ENCODE measurements at places on chromosomes 2 and 18.

- no peak for DNase-seq
Observed at GRCh38 chr2:42055573-42056514, 8.0 kb downstream of the PKDCC start.

- no peak for DNase-seq
Observed at GRCh38 chr18:23868136-23868785, 146.3 kb upstream of the TTC39C start.

DNA sequence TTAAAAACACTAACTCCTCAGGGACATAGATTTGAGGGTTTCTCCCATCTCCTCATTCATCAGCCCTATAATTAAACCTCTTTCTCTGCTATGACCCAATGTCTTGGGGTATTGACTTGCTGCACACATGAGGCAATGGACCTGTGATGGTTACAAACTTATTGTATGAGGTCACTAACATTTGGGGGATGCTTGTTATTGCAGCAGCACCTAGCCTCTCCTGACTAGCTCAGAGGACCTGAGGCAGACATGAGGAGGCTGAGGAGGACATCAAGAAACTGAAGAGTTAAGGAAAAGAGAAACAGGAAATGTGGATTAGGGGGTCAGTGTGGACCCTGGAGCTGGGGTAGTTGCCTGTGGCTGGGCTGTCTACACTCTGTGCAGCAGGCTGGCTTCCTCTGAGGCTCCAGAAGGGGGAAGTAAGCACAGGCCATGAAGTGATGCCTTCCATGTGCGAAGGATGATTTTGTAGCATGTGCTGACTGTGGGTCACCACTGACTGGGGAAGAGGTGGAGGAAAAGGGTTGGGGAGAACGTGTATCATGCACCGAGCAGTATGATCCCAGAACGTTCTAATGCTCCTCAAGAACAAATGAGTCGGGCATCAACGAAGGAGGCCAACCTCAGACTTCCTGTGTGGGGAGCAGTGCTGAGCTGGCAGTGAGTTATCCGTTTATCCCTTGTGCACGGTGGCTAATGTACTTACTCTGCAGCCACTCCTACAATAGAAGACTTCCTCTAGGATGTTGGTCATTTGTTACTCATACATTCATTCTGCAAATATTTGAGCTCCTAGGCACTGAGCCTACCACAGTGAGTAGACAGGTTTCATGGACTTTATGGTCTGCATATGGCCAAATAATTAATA is 42.1 kb upstream of the RFX8 start:
- DNase-seq, result no peak

- no peak for DNase-seq
Observed at GRCh38 chr2:40197121-40197520, 254.8 kb downstream of the SLC8A1 start.

DNA sequence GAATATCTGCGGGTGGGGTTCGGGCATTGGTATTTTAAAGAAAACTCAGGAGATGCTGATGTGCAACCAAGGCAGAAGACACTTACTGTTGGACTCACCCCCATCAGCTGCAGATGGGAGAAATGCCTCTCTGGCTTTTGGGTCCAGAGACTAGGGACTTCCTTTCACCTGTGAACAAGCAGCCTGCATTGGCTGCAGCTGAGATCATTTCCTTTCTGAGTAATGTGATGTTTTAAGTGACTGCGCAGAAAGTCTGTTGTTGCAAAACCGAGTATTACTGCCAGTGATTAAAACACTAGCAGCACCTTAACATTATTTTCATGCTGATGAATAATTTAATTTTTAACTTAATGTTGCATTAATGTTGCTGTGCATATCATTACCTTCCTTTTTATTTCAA is 143.0 kb downstream of the TSN start:
- DNase-seq, result no peak

DNA sequence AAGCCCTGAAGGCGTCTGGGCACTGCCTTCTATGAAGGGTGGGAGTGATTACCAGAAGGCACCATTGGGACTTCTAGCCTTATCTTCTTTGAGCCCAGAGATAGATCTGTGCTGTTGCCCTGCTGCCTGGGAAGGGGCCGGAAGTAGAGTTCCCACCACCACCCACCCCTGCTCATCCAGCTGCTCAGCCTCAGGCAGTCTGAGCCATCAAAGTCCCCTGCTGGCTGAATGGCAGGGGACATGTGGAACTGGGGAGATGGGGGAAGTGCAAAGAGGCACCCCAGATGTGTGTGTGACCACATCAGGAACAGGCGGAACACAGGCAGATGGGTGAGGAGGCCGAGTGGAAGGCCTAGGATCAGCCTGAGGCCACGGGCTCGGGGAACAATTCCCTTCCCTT is 3.3 kb upstream of the WNT10A start:
- no peak for DNase-seq

DNA sequence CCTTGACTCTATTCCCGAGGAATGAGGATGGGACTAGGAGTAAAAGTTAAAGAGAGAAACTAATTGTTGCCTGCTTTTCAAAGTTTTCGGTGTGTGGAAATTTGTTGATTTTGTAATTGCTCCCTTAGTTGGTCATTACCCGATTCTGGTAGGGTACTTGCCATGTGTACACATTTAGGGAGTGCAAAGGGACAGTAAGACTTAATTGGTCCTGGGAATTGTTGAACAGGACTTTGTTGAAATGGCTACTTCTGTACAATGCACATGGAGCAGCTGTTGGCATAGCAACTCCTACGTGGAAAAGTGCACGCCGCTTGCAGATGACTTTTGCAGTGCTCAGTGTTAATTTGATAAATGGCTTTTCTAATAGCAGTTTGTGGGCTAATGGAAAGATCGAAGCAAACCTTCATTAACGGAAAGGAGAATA is 22.9 kb downstream of the EPAS1 start:
- DNase-seq, result no peak

DNA sequence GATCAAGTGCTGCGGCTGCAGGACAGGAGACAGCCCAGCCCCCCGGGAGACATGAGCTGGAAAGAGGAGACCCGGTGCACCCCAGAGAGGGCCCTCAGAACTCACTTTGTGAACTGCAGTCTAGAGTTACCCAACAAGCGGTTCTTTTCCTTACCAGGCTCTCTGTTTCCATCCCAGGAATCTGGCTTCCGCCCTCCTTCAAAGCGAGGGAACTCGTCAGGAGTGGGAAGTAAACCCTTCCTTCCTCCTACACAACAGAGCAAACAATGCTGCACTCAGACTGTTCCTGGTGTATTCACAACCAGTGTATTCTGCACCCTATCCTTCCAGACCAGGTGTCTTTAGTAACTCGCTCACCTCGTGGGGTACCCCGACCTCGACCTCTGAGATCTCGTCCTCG is 8.0 kb downstream of the SFT2D3 start:
- no peak for DNase-seq

DNA sequence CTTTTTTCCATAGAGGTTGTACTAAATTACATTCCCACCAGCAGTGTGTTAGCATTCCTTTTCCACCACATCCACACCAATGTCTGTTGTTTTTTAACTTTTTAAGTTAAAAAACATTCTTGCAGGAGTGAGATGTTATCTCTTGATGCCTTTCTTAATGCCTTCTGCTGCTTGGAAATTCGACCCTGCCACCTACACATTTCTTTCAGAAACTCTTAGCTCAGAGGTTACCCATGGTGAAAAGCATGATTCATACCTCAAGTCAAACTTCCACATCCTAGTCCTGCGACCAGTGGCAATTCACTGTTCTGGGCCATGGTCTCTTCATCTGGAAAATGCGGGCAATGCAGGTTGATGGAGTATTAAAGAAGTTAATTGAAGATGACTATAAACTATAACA is 12.7 kb upstream of the HNMT start:
- no peak for DNase-seq

GRCh38 chr2:42043789-42044394 is 3.9 kb upstream of the PKDCC start:
- DNase-seq, result no peak

GRCh38 chr2:227614246-227614645 is 394 bp downstream of the SCYGR3 start:
- DNase-seq, result no peak

GRCh38 chr2:85435981-85436835 is 17.7 kb downstream of the SH2D6 start:
- DNase-seq, result no peak

- no peak for DNase-seq
Observed at GRCh38 chr18:46761059-46761769, 4.4 kb upstream of the ST8SIA5 start.

DNA sequence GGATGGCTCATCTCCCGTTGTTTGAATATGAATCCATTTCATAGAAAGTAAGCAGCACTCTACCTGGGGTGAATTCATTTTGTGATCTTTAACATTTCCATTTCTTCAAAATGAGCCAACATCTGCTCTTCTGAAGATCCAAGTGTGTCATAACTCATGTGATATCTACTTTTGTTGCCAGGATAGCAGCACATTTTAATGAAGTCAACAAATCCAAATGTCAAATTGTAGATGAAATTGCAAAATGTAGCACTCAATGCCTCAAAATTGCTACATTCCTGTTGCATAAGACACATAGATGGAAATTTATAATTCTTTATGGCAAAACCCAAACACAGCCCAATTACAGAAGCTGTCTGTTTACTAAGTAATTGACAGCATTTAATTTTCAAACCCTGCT is 360.7 kb downstream of the TMX3 start:
- no peak for DNase-seq

GRCh38 chr18:79884963-79885728 is 66.3 kb downstream of the SLC66A2 start:
- no peak for DNase-seq

DNA sequence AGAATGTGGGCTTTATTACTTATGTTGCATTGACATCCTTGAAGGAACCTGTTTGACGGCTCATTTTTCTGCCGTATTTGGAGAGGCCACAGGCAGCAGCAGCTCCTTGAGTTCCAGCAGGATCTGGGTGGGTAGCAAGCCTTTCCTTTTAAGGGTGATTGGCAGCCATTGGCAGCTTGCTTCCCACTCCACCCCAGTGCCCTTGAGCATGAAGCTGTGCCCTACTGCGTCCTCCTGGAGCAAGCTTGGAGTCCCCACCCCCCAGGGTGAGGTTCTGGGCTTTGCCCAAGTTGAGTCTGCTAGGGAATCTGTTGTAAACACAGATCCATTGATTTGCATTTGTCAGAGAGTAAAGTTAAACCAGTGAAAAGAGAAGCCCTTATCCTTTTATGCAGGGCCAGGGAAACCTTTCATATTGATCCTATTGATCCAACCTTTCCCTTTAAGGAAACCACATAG is 9.2 kb downstream of the ONECUT2 start:
- no peak for DNase-seq

DNA sequence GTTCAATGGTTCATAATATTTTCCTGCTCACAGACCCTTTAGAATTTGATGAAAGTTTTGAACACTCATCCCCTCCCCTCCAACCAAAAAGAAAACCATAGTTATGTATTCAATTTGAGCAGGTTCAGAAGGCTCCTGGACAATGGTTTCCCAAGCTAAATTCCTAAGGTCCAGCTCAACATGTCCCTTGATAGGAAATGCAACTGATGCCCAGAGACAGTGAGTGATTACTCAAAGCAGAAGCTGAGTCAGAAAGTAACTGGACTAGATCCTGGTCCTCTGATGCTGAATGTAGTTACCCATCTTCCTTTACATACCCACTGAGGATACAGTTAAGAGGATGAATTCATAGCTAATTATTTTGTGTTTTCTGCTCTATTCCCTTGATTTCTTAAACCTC is 218.9 kb upstream of the NCKAP5 start:
- no peak for DNase-seq

GRCh38 chr18:22324191-22325131 is 93.3 kb downstream of the CTAGE1 start:
- no peak for DNase-seq

GRCh38 chr18:51151568-51152511 is 45.6 kb downstream of the MEX3C start:
- peak; percentile 59 for DNase-seq

DNA sequence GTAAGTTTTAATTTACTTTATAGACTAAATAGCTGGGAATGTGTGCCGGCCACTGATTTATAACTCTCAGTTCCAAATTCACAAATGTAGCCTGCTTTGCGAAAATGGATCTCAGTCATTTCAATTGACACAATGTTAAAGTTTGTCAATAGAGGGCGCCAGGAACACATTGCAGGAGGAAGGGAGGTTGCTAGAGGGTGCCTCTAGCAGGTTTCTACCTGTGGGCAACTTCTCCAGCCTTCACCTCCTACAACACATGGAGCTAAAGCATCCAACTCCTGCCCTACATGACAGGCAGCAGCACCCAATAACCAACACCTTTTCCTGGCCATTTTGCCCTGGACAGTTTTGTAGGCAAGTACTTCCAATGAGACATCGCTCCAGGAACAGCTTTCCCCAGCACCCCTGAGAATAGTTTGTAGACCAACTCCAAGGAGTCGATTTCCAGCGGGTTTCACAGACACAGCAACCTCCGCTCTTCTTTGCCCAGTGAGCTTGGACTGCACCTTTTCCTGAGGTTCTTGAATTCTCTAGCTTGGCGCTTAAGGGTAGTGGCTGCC is 784.8 kb upstream of the CDH2 start:
- no peak for DNase-seq

DNA sequence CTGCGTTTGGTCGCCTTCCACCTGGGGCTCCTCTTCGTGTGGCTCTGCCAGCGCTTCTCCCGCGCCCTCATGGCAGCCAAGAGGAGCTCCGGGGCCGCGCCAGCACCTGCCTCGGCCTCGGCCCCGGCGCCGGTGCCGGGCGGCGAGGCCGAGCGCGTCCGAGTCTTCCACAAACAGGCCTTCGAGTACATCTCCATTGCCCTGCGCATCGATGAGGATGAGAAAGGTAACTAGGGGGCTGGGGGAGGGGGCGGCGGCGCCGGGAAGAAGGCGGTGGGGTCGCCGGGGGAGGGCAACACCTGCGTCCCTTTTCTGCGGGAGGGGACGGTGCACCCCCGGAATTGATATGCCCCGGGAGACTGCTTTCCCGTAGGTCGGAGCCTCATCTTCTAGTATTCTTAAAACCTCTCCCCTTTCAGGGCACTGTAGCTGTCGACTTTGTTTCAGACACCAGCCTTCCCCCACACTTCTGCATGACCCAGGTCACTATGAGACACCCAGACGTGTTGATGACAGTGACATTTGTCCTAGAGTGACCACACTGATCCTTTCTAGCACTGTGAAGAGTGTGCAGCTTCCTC is 755 bp downstream of the SPAST start:
- DNase-seq, result no peak

- DNase-seq, result no peak
Observed at GRCh38 chr2:19086231-19086651, 272.2 kb downstream of the OSR1 start.

GRCh38 chr18:65752625-65753325 is 2.0 kb downstream of the CDH7 start:
- DNase-seq, result no peak

DNA sequence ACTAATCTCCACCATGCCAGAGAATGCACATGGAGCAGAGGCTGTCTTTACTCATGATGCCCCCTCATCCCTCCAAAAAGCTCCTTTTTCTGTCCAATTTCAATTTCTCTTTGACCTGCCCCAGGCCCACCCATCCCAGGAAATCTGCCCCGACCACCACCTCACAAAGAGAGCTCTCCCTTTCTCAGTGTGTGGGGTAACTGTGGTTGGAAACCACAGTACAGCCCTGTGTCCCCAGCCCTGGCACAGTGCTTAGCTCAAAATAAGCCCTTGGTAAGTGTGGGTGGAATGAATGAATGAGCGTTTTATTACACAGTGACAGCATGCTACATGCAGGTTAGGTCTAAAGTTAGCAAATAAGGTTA is 43.7 kb upstream of the CAB39 start:
- DNase-seq, result no peak

GRCh38 chr18:58541789-58542425 is 87.0 kb downstream of the ALPK2 start:
- peak; percentile 80 for DNase-seq

Data from GM12864 (cell line).